ENCODE measurements at places on chromosomes 11 and 22.

DNA sequence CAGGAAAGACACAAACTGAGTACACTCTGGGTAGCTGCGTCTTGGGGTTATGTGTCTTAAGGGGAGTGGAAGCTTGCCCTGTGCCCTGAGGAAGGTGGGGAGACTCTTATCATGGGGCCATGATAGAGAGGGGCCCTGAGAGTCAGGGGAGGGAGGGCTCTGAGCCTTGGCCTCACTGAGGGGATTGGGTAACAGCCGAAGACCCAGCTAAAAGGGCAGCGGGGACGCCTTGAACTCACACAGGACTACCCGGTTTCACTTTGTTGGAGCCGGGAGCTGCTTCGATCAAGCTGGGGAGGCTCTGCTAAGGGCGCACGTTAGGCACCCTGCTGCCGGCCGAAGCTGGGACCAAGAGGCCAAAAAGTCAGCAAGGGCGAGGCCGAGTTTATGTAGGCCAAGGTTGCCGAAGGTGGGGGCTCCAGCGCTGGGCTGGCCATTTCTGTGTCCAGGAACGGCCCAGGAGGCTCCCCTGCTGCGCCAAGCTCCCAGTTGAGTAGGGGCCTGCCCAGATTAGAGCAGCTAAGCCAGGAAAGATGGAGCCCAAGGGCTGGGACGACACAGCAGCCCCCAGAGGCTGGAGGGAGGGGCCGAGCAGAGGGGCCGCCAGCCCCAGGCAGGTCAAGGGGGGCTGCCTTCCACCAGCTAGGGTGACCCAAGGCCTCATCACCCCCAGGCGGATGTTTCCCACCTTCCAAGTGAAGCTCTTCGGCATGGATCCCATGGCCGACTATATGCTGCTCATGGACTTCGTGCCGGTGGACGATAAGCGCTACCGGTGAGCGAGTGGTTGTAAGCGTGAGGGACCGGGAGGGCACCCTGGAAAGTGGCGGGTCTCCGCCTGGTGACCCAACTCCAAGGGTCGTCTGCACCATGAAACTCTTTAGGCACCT, 2.2 kb downstream of the TBX1 start:
- DNase-seq, result no peak

DNA sequence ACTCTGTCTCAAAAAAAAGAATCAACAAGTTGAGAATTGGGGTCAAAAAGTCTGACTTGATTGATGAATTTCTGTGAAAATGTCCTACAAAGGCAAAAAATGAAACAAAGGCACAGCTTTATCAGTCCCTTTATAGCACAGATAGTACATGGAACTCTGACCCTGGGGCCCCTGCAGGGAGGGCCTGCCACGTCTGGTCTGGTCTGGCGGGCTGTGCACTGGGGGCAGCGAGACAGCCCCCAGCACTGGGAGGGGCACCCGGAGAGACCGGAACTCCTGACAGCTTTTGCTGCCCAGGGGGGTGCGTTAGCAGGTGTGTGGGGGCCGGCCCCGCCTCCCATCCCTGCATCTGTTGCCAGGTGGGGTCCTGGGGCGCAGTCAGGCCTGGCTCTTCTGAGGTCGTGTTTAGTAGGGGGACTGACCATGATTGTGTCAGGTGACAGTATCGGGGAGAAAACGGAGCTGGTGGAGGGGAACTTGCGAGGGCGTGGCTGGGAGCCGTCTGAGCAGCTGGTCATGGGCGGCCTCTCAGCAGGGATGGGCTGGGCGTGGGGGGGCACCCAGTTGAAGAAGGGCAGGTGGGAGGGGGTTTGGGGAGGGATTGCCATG, 51.7 kb downstream of the GRAMD4 start:
- DNase-seq, result no peak

- no peak for DNase-seq
Measured at GRCh38 chr22:16937811-16938210, 70.2 kb downstream of the GAB4 start.

DNA sequence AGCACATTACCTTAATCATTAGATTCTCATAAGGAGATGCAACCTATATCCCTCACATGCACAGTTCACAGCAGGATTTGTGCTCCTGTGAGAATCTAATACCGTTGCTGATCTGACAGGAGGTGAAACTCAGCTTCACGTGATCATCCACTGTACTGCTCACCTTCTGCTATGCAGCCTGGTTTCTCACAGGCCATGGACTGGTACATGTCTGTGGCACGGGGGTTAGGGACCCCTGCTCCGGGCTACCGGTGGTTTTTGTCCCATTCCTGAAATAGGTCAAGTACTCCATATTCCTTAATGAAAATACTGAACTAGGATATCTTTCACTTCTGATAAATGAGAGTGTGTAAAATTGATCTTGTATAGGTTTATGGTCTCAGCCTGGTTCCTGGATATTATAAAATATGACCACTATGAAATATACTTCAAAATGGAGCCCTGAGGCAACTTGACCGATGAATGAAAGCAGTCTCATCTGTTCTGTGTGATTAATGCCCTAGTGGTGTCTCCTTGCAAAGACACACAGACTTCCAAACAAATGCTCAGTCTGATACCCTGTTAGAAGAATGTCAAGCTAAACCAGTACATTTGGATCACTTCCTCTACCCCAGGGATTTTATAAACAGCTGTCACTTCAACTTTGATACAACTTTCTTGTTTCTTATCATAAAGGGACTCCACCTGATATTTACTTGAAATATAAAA, 492.9 kb upstream of the ANO3 start:
- DNase-seq, result no peak

GRCh38 chr11:130551388-130551787, 102.9 kb downstream of the ADAMTS15 start:
- no peak for DNase-seq

DNA sequence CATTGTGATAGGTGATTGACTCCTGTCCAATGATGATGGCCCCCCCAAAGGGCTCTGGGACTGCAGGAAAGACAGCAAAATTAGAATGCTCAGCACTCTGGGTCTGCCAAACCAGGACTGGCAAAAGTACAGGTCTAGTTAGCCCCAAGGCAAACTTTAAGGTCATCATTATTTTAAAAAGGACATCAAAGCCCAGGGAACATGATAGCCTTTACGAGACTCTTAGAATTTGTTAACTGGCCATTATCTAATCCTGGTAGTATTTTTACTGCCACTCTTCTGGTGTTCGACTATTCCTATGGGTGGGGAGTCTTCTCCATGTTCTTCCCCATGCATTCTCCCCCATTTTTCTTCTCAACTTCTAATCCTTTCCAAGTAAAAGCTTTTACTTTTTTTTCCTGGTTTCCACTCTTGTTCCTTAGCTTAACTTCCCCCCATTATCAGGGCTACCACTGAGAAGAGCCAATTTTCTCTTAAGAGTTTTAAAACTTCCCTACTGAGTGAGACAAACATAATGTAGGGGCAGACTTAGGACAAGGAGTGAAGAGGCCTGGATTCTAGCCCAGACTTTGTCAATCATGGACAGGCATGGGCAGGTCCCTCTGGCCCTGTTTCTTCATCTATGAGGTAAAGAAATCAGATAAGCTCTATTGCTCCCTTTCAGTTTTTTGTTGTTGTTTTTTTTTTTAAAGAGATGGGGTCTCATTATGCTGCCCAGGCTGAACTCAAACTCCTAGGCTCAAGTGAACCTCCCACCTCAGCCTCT, 7.1 kb downstream of the DDB1 start:
- DNase-seq, result no peak

GRCh38 chr11:2976294-2977063, 15.7 kb downstream of the NAP1L4 start:
- no peak for DNase-seq

- DNase-seq, result no peak
Measured at GRCh38 chr22:40953471-40953870, 2.3 kb downstream of the RBX1 start.

- DNase-seq, result no peak
Measured at GRCh38 chr11:110022548-110022947, 70.6 kb upstream of the ZC3H12C start.

DNA sequence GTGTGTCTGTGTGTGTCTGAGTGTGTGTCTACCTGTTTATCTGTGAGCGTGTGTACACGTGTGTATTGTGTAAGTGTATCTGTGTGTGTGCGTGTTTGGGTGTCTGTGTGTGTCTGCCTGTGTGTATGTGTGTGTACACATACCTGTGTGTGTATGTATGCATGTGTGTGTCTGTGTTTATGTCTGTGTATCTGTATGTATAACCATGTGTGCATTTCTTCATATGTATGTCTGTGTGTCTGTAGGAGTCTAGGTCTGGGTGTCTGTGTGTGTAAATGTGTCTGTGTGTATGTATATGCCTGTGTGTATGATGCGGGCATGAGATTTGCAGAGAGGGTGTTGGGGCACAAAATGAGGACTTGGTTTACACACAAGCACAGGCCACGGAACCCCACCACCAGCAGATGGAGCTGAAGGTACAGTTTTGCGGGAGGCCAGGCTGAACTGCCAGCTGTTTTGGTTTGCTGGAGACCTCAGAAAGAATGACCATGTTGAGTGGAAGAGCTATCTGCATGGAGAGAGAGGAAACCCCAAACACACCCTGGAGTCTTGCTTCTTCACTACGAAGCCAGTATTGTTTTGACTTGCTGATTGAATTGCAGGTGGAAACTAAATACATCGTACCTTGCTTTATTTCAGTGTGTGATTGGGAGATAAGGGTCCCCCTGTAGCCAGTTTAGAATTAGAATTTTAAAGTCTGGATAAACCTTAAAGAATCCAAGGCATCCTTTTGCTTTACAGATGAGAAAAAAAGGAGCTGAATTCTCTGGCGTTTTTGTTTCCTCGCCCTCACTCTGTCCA, 497.2 kb downstream of the NTM start:
- DNase-seq, result peak; percentile 55

DNA sequence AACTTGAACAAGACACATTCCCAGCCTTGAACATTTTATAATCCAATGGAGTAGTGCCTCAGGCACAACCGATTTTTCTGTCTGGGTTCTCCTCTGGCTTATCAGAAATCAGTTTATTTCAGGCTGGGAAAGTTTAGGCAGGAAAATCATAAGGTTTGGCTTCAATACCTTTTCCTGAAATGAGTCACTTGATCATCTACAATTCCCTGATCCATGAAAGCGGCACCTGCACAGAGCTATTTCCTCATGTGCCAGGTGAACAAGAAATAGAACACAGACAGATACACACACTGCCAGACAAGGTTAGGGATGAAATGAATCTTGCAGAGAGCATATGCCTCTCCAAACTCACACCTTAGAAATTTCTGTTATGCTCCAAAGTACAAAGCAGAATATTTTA, 106.7 kb upstream of the OR9G4 start:
- DNase-seq, result no peak

- no peak for DNase-seq
Measured at GRCh38 chr11:124670732-124671131, 2.8 kb downstream of the SIAE start.

DNA sequence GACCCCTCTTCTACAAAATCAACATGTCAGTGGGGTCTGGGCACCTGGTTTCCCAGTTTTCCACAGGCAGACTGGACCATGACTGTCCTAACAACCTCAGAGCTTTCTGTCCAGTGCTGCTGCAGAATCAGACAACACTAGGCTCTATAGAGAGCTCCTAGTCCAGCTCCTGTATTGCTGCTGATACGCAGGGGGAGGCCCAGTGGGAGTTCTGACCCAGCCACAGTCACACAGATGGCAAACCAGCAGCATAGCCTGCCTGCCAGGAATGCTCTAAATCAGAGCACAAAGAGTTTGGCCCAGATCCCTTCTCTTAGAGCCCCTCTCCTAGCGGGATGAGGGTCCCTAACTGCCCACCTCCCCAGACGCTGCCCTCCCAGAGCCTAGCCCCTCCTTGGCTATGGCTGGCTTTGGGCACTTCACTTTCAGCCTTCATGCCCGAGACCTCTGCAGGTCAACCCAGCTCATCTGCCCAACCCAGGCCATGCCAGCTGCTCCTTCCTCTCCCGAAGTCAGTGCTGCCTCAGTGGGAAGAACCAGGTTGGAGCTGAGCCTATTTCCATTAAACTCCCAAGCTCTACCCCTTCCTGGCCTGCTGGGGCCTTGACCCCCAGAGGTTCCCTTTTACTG, 15.8 kb upstream of the SLCO2B1 start:
- no peak for DNase-seq

DNA sequence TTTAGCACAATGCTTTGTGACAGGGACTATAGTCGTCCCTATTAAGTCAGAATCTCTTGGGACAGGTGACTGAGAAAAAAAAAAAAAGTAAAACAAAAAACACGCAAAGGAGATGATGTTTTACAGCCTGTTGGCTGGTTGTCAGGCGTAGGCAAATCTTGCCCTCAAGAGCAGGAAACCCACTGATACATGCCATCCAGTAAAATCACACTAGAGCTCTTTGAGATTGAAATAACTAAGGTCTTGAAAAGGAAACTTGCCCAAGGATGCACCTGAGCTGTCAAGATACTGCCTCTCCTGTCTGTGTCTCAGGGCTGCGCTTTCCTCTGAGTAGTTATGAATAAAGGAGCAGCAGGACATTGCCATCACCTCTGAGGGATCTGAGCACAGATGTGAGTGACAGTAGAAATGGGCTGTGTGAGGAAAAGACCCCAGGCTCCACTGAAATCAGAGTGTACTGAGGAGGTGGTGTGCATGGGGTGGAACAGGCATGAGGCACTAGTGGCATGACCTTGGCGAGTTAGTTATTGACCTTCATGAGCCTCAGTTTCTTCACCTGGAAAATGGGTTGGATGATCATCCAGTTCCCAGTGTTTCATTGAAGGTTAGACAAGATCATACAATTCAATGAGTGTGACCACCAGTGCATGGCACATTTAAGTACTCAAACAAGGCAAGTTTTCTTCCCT, 23.3 kb downstream of the MICAL2 start:
- no peak for DNase-seq

DNA sequence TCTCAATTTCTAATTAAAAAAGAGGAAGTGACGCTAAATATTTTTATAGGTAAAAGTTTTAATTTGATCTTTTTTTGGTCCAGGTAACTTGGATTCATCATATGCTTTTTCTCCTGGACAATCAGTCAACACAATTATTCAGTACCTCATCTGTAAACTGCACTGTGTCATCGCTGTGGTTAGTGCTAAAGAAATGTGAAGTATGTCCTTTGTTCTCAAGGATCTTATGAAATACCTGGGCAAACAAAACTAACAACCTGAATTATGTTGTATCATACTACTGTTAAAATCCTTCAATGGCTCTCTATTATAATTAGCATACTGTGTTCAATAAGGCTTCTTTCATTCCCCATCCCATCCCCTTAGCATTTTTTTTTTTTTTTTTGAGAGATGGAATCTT, 19.9 kb upstream of the SCN3B start:
- DNase-seq, result no peak

DNA sequence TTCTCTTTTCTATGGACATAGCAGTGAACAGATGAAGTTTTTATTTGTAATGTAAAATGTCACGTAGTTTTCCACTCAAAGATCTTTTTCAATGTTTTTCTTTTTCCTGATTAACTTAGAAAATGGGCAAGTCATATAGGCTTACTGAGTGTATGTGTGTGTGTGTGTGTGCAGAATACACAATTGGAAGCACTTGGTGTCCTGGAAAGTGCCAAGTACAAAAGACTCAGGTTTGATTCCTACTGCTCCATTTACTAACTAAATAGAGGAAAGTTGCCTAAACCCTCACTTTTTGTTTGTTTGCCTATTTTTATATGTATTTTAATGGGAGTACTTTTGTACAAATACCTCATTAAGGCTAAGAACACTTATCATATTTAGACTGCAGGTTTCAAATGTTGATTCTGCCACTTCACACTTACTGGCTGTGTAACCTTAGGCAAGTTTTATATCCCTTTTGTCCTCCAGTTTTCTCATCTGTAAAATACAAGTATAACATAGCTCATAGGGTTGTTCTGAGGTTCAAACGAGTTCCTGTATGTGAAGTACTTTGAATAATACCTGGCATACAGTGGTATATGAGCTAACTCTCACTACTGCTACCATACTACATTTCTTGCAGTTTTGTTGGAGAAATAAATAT, 90.1 kb downstream of the TYR start:
- DNase-seq, result no peak

- no peak for DNase-seq
Measured at GRCh38 chr11:119027561-119028345, 2.9 kb downstream of the SLC37A4 start.

Measured in fibroblast of skin of left biceps (primary cell).